ENCODE measurements at places on chromosomes 7 and 10.
A peak's percentile ranks its signal among the peaks of the same experiment; 100 is the strongest.

DNA sequence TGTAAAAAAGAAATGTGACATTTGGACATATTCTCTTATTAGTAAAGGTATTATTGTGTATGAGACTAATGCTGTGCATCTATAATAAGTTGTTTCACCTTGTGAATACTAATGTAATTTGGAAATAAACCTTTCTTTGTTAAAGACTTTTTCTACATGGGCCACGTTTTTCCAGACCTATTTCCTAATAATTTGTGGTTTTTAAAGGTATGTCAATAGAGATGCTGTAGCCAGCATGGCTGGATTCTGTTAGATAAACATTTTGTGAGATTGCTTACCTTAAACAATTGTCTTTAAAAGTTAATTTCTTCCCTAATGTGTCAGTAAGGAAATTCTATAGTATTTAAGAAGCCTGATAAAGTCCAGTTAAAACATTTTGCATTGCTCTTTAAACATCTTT, 56.0 kb downstream of the KAT6B start:
- no peak for DNase-seq

DNA sequence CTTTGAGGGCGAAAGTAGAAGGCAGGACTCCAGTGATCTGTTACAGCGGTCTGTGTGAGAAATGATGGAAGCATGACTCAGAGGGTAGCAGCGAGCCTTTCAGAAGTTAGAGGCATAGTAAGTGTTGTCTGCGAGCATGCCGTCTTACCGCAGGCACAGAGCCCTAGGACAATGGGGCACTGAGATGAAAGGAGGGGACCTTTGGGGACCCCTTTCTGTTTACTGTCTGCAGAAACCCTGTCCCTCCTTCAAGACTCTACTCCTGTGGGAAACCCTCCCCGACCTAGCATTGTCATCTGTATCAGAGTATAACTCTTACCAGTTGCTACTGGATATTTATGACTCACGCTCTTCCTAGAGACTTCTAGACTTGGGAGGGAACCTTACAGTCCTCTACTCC, 87.2 kb upstream of the AGK start:
- no peak for DNase-seq

DNA sequence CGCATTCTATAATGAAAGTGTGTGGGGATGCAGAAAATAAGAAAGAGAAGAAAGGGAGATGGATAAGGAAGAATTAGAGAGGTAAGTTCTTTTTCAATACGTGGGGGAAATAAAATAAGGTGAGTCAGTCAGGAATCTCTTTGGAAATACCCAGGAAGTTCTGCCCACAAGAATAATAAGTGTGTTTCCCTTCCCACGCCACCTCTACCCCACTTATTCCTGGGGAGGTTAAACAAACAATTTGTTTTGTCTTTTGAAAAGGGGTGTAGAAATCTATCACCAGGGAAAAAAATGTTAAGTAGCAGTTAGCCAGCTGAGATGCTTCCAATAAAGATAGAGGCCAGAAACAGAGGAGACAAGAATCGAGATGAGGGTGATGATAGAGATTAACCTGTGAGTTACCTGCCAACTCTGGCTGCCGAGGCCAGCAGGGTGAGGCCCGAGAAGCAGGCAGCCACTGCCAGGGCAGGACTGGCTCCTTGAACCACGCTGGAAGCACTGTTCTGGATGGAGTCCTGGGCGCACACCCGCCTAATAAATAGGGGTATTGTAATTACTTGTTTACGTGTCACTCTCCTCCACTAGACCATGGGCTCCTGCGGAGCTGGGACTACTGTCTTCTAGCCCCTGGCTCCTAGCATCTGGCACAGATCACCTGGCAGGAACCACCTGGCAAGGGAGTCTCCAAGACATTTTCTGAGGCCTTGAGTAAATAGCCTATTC, 191.3 kb downstream of the FGFR2 start:
- DNase-seq, result no peak

- DNase-seq, result no peak
Measured at GRCh38 chr10:24727786-24728185, 4.1 kb upstream of the ARHGAP21 start.

DNA sequence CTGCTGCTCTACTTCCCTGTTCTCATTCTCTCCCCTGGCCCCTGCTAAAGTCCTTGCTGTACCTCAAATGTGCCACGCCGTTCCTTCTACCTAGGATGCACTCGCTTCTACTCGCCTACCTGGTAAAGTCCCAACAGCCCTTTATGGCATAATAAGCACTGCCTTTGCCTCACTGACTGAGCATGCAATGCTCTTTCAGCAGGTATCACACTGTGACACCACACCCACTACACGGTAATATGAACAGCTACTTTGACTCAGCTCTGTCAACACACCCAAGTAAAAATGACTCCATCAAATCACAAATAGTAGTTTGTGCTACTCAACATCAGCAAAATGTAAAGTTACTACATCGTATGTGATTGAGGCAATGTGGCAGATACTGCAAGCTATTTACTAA, 37.6 kb downstream of the FAM204A start:
- no peak for DNase-seq

- DNase-seq, result peak; percentile 73
Measured at GRCh38 chr7:77538281-77539212, 1.5 kb downstream of the PTPN12 start.

GRCh38 chr7:92778972-92779371, 57.4 kb downstream of the CDK6 start:
- DNase-seq, result no peak

DNA sequence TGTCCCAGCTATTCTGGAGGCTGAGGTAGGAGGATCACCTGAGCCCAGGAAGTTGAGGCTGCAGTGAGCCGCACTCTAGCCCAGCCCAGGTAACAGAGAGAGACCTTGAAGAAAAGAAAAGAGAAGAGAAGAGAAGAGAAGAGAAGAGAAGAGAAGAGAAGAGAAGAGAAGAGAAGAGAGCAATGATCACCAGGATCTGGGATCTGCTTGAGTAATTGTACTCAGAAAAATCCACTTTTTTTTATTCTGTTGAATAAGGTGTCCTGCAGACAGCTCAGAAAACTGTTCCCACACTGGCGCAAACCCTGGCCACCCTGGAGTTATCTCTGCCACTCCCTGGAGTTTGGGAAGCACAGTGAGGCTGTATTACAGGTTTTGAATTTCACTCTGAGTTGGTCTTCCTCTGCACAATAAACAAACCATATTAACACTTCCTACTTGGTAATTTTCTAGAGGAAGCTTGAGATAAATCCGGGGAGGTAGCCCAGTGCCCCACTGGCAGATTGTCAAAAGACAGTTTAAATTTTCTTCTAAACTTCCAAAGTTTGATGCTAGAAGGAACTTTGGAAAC, 9.6 kb upstream of the OAT start:
- no peak for DNase-seq

DNA sequence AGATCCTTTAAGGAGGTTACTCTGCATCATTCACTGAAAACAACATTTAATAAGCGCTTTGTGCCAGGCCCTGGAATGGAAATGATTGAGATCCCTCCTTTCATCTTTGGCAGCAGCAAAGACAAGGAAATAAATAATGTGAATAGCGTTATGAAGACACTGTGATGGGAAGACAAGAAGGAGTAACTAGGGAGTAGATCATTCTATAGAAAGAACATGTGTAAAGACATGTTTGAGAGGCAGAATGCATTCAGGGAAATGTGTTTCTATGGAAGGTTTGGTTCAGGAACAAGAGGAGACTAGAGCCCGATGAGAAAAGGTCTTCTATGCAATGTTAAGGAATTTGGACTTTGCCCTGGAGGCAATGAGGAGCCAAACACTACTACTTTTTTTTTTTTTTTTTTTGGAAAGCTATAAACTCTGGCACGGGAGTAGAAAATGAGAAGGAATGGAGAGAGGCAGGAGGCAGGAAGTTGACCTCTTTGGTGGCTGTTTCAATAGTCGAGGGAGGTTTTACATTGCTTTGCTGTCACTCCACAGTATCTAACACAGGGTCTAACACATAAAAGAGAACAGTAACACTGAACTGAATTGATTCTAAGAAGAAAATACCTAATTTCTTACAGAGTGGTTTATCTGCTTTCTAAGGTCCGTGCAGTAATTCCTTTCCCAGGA, 44.9 kb downstream of the SMURF1 start:
- DNase-seq, result no peak

DNA sequence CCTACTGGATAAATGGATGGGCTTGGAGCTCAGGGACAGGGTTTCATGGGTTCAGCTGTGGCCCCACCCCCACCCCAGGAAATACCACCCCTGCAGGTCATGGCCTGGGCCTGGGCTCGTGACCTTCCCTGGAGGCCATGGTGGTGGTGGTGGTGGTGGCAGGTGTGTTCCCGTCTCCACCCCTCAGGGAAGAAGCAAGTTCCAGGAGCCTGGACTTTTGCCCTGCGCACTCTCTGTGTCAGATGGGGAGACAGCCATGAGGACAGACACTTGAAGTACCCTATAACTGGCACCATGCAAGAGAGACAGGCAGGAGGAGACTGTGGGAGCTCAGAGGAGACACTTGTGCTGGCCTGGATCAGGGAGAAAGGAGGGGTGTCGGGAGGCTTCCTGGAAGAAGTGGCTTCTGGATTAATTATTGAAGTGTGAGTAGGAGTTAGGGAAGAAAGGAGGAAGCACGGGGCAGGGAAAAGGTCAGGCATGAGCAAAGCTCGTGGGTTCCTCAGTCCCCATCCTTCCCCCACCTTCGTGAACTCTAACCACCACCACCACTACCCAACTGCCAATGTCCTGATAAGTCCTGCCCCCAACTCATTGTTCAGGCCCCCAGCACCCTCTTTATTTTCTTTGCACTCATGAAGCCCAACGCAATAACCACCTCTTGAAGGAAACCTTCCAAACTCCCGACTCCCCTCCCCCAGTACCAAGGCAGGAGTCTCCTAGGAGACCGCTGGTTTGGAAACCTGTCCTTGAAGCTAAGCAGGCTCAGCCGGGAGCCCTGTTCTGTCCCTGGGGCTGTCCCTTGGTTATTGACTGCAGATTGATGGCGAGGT, 8.9 kb downstream of the SH2B2 start:
- DNase-seq, result no peak

DNA sequence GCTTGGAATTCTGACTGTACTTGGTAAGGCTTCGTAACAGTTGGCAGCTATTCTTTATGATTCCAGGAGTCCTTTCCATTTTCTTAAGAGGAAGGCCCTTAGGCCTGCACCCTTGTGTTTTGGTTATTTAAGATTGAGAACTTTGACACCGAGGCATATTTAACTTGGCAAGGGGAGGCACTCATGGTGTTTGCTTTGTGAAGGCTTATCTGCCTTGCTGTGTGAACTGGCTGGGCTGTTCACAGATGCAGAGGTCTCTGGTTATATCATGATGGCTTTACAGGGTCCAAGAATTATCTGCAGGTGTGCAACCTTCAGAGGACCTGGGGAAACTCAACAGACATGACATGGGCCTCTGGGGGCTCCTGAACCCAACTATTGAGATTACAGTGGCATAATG, 833 bp upstream of the PNLIPRP1 start:
- DNase-seq, result no peak

DNA sequence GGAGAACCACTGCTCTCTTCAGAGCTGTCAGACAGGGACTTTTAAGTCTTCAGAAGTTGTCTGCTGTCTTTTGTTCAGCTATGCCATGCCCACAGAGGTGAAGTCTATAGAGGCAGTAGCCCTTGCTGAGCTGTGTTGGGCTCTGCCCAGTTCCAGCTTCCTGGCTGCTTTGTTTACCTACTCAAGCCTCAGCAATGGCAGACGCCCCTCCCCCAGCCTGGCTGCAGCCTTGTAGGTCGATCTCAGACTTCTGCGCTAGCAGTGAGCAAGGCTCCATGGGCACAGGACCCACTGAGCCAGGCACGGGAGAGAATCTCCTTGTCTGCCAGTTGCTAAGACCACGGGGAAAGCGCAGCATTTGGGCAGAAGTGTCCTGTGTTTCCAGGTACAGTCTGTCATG, 12.1 kb upstream of the CPA2 start:
- DNase-seq, result no peak

DNA sequence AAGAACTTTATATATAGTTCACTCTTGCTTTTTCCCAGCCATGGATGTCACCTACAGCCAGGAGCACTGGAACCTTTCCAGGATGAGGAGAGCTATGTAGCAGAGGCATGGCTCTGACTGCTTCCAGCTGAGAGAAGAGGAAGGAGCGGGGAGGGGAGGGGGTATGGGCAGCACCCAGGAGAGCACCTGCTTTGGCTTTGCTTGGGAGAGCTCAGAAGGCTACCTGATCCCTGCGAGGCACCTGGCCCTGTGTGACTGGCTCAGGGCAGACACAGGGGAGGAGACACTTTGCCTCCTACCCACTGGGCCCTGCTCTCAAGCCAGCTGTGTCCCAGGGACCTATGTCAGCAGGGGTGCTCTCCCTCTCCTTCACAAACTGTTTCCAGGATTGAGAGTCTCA, 67.1 kb downstream of the HK1 start:
- no peak for DNase-seq

- no peak for DNase-seq
Measured at GRCh38 chr7:41730668-41731067, 27.8 kb upstream of the INHBA start.

- DNase-seq, result no peak
Measured at GRCh38 chr10:37489658-37490003, 364.2 kb downstream of the ANKRD30A start.

DNA sequence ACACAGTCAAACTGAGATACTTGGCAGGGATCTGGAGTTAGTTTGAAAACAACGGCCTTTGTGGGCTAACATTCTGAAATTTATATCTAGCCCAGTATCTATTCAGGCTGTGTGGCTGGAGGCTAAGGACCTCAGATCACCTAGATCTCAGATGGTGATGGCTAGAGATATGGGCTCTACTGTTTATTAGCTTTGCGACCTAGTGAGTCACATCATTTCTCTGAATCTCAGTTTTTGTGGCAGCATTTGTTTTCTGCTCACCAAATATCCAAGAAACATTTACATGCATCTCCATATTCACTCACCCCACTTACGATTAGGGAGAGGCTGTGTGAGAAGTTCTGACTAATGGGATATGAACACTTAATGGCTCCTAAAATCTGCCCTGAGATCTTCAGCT, 503.9 kb downstream of the KIF20B start:
- DNase-seq, result no peak

DNA sequence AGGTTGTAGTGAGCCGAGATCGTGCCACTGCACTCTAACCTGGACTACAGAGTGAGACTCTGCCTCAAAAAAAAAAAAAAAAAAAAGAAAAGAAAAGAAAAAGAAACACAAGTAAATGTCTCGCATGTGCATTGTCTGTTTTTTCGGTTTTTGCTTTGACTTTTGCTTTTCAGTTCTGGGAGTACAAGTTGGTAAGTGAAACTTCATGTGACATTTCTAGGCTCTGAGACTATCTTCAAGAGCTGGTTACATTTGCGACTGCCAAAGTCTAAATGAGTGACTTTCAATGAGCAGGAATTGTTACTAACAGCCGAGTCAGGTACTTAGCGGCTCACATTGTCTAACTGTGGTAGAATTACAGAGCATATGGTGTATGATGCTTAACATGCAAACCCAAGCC, 107.0 kb upstream of the CELF2 start:
- no peak for DNase-seq

DNA sequence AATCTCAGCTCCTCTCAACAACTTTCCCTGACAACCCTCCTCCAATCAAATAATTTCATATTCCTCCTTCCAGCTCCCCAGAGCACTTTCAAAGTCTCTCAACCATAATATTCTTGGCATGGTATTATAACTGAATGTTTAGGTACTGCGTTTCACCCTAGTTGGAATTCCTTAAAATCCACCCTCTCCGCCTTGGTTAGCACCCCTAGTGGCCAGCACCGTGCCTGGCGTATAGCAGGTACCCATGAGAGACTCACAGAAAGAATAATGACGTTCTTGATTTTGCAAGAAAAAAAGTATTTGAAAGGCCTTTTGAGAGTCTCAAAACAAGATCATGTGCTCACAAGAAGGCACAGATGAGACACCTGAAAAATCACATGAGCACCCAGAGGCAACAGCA, 50.9 kb downstream of the GLI3 start:
- DNase-seq, result no peak

All from D341Med (cell line).